ENCODE measurements at places on chromosomes 2 and 18.

DNA sequence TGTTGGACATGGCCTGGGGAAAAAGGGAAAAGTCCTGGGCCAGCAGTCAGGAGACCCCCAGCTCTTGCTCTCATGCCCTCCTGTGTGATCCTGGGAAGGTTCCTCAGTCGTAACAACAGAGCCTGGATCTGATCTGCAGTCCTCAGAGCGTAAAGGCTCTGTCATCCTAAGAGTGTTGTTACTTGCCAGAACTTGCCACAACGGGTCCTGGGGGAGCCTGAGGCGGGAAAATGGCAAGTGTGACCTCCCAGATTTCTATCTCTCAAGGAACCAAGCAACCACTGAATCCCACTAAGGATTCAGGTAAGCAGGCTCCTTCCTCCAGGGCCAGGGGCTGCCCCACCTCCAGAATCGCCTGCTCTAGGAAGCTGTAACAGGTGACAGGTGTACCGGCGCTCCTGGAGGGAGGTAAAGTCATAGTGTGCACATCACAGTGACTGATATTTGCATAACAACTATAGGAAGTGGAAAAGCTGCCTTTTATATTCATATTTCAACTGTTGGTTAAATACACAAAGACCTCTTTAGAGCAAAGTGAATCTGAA, 18.4 kb downstream of the HS1BP3 start:
- ATAC-seq: no peak

DNA sequence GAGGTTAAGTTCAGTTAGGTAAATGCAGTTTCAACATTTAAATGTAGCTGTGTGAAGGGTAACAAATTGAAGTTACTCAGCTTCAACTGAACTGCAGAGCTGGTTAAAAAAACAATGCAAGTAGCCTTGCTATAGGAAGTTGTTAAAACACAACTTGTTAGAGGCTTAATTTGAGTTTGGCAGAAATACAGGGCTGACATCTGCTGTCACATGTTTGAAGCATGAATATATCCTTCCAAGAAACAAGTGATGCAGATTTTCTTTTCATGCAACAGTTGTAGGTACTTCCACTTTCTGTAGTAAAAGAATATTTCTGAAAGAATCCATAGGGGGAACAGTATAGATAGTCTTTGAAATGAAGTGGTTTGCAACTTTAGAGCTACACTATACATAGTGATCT, 208.7 kb upstream of the RASGRP3 start:
- no peak for ATAC-seq

DNA sequence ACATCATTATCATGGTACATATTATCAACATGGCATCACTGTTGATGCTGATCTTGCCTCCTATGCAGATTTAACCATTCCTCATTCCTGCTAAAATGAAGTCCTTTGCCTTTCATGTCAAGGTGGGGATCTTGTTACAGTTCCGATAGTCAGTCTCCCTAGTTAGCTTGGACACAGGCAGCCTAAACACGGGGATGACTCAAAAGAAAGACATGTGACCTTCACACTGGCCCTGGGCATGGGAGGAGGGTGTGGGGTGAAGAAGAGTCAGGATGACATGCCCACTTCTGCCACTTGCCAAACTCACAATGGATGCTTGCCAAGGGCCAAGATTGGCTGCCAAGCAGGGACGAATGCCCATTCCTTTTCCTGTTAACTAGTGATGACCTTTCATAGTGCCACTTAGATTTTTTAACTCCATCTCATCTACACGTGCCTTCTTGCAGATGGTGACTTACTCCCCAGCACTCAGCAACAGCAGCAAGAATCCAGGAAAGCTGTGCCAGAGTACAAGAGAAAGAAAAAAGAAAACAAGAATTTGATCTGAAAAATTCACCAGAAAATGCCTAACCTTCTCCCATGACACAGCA, 13.9 kb upstream of the SLC1A4 start:
- no peak for ATAC-seq

DNA sequence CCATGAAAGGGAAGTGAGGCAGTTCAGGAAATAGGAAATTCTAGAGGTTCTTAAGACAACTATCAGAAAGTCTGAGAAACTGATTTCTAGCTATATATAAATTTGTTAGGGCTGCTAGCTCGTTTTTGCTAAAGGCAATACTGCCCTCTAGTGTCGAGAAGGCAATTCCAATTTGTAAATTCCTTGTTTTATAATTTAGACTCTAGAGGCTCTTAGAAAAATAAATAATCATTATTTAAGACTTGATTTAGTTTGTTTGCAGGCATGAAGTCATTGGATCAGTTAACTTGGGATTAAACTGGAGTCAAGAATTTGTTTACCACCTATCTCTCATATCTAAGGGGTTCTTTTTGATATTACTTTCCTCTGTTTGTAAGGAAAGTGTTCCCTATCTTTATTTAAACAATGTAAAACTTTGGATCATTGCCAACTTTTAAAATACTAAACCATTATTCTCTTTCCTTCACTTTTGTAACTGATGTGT, 66.2 kb downstream of the ACVR2A start:
- ATAC-seq: peak; percentile 38

DNA sequence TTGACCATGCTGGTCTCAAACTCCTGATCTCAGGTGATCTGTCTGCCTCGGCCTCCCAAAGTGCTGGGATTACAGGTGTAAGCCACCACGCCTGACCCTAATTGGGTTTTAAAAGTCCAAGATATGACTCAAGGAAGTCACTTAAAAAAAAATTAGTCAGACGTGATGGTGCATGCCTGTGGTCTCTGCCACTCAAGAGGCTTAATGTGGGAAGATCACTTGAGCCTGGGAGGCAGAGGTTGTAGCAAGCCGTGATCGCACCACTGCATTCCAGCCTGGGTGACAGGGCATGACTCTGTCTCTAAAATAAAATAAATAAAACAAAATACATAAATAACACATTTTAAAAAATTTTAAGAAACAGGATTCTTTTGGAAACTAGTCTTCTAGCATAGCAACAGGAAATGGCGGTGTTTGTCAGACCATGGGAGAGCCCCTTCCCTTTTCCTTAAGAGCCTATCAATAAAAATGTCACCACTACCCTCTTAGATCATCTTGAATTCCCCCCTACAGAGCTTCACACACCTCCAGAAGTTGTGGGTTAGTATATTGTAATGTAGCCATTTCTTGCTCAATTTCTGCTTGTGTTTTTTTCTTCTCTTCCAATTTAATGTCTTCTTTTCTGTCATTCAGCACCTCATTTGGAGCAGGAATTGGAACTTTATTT, 20.1 kb downstream of the SFT2D3 start:
- peak; percentile 74 for ATAC-seq

GRCh38 chr2:207123335-207123744, 42.4 kb downstream of the KLF7 start:
- ATAC-seq: no peak

DNA sequence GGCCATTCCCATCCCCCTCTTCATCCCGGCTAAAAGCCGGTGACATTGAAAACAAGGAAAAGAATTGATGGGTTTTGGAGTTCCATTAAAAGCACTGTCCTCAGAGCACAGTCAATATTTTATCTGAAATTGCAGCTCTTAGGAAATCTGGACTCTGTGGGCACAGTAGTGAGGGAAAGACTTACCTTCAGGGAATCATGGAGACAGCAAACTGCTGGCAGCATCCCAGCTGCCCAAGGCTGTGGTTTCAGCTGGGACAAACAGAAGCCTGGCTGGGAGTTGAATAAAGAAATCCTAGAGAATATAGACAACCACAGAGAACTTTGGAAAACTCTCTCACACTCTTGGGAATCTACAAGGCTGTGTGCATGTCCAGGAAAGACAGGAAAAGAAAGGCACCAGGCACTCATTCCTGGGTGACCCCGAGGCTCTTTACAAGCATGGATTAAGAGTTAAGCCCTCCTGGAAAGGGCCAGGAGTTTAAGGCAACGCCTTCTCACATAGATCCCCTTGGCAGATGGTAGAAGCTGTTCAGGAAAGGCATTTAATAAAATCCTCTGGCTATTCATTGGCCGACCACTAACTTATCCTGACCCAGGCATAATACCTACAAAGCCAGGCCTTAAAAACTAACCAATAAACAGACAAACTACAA, 255.1 kb downstream of the MYT1L start:
- ATAC-seq: no peak

- peak; percentile 15 for ATAC-seq
Measured at GRCh38 chr2:68907232-68907919, 36.2 kb upstream of the BMP10 start.

GRCh38 chr2:120935339-120936313, 200.0 kb downstream of the GLI2 start:
- no peak for ATAC-seq

DNA sequence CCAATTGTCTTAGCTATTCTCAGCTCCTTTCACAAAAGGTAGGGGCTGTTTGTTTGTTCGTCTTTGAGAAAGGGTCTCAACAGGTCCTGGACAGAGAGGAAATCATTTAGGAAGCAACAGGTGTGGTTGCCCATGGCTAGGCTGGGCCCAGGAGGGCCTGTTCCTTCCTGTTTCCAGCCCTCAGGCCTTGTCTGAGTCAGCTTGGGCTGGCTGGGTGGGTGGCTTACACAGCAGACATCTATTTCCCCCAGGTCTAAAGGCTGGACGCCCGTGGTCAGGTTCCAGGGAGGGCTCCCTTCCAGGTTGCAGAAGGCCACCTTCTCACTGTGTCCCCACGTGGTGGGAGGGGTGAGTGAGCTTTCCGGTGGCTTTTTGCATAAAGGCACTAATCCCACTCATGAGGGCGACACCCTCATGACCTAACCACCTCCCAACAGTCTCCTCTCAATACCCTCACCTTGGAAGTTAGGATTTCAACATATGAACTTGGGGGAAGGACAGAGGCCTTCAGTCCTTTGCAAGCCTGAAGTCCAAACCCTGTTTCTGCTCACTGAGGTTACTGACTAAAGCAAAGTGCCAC, 45.5 kb downstream of the ARHGEF4 start:
- ATAC-seq: peak; percentile 84

GRCh38 chr2:106058469-106059137, 135.5 kb downstream of the UXS1 start:
- ATAC-seq: no peak

- ATAC-seq: peak; percentile 35
Measured at GRCh38 chr2:216632952-216633615, at the start of gene IGFBP2. Gene IGFBP2 (plus strand): TSS chr2:216633420. CDS start chr2:216633524, 104 bp downstream.

GRCh38 chr2:30666266-30666874, 140.9 kb downstream of the CAPN13 start:
- ATAC-seq: peak; percentile 89

- ATAC-seq: no peak
Measured at GRCh38 chr2:126637386-126637785, 18.6 kb upstream of the GYPC start.

- ATAC-seq: no peak
Measured at GRCh38 chr2:199968126-199968525, 12.7 kb downstream of the MAIP1 start.

DNA sequence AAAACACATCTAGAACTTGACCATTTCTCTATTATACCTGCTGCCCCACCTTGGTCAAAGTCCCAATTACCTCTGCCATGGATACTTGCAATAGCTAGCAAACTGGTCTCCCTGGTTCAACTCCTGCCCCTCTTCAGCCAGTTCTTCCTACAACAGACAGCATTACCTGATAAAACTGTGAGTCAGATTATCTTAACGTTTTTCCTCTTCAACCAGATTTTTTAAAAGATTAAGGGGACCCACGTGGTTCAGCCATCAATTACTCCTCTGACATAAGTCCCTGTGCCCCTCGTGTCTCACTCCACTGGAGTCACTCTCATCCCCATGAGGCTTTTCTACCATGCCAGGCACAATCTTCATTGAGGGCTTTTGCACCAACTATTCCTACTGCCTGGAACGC, 5.3 kb upstream of the ARHGAP15 start:
- no peak for ATAC-seq

GRCh38 chr2:40497251-40497859, 45.5 kb upstream of the SLC8A1 start:
- ATAC-seq: no peak

GRCh38 chr18:26207937-26208336, 18.3 kb upstream of the TAF4B start:
- peak; percentile 72 for ATAC-seq

DNA sequence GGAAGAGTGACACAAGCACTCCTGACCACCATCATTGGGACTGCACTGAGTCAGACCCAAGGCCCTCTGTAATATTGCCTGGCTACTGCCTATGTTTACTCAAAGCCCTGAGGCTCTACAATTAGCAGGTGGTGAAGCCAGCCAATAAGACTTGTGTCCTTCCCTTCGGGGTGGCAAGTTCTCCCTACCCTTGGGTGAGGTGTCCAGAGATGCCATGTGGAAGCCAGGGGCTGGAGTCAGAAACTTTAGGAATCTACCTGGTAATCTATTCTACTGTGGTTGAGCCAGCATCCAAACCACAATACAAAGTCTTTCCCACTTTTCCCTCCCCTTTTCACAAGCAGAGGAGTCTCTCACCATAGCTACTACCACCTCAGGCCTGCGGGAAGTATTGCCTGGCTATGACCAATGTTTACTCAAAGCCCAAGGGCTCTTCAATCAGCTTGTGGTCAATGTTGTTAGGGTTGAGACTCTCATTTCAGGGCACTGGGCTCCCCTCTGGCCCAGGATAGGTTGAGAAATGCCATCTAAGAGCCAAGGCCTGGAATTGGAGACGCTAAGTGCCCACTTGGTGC, 17.6 kb downstream of the DHRS9 start:
- peak; percentile 44 for ATAC-seq
